ENCODE measurements at places on chromosomes 13 and 19.

DNA sequence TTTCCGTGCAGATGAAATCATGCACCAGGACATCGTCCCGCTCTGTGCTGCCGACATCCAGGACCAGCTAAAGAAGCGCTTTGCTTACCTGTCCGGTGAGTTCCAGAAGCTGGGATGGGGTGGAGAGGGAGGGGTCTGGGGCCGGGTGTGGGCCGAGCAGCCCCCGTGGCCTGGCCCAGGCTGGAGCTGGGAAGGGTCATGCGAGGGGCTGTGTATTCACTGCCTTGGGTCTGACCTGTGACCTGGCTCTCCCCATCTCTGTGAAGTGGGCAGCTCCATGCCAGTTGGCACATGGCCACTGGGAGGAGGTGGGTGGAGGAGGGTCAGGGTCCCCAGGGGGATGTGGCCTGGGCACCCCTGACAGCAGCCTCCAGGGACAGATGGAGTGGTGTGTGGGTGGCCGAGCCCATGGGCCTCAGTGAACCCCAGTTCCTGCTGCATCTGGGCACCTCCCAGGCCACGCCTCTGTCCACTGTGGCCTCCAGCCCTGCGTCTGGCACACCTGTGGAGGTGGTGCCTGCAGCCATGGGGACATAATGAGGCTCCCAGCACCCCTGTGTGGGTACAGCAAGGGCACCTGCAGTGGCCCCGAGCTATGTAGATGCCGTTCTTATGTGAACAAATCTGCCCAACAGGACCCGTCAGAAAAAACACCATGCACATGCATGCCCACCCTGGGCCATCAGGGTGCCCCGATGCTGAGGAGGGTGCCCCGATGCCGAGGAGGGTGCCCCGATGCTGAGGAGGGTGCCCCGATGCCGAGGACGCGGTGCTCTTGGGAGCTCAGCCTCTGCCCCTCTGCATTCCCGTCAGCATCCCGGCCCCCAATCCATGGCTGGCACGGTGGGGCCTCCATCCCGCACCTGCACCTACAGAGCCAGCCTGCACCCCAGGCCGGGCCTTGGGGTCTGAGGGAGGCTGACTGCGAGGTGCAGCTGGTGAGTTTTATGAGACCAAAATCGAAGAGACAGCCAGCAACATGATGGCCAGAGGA, 46.0 kb downstream of the MCF2L start:
- no peak for DNase-seq

GRCh38 chr19:21585281-21585890, 80.0 kb downstream of the ZNF429 start:
- no peak for DNase-seq

GRCh38 chr19:16327169-16327475, 2.5 kb downstream of the KLF2 start:
- no peak for DNase-seq

GRCh38 chr13:36818804-36819738, at the start of gene RFXAP:
TSS of gene RFXAP (plus strand) at chr13:36819222. CDS start at chr13:36819358, 136 bp downstream.
- DNase-seq: peak; percentile 89
